ENCODE measurements at places on chromosomes 2 and 18.

DNA sequence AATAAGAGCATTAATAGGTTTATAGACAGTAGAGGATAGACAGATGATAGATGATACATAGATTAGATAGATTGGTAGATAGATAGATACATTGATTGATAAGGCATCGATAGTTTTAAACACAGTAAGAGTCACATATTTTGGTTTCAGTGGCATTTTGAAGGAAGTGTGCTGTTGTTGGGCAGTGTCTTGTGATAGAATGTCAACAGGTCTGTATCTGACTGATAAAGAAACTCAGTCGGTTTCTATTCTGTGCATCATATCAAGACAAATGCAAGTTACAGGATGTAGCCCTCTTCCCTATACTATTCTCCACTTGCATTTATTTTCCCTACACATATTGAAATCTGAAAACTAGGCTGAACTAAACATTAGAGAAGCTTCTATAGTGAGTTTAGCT lies 1229.0 kb upstream of the ZEB2 start:
- no peak for DNase-seq

- peak; percentile 5 for DNase-seq
Measured at GRCh38 chr2:79994965-79995364, 309.6 kb downstream of the LRRTM1 start.

DNA sequence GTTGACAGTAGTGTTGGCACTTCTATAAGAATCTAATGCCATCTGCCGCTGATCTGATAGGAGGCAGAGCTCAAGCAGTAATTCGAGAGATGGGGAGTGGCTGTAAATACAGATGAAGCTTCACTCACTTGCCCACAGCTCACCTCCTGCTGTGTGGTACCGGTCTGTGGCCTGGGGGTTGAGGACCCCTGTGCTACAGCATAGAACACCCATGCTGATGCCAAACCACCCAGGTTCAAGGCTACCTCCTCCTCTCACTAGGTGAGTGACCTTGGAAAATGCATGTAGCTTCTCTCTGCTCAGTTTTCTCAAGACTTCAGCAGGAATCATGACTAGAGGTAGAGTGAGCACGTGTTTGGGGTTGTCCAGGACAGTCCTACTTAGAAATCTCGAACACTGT lies 263.4 kb downstream of the SH3BP4 start:
- no peak for DNase-seq

DNA sequence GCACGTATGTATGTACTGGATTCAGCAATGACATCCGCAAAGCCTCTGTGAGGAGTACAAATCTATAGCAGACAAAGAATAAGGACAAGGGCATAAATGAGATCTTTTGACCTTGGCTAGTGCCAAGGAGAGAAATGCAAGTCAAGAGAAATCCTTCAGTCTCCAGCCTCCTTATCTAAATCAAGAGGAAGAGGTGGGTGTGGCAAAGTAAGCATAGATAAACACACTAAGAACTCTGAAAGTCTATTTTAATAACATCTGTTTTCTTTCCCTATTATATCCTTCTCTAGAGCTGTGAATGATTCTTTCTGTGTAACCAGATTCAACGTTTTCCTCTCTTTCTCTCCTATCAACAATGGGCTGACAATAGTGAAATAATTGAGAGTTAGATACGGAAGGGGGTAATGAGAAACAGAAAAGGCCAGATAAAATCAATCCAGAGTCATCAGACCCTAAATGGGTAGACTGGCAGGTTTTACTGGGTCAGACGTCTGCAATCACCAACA lies 118.5 kb upstream of the ZFP36L2 start:
- DNase-seq: no peak

GRCh38 chr2:129374452-129374851 lies 605.0 kb upstream of the RAB6C start:
- no peak for DNase-seq

DNA sequence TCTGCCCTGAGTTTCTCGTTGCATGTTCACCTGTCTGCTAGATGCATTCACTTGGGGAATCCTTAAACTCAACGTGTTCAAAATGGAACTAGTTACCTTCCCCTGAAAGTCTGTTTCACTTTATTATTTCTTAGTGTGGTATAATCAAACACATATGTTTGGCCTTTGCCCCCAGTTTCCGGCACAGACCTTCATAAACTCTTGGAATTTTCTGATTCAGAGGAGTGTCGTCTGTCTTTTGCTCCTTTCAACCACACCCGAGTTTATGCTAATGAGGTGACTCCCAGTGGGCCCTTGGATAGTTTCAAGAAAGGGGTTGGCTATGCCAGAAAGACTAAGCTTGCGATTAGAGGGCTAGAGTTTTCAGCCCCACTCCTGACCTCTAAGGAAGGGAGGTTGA lies 198.9 kb downstream of the CDCA7 start:
- peak; percentile 16 for DNase-seq

- DNase-seq: peak; percentile 74
Measured at GRCh38 chr2:197708331-197708730, 3.2 kb downstream of the MARS2 start.

DNA sequence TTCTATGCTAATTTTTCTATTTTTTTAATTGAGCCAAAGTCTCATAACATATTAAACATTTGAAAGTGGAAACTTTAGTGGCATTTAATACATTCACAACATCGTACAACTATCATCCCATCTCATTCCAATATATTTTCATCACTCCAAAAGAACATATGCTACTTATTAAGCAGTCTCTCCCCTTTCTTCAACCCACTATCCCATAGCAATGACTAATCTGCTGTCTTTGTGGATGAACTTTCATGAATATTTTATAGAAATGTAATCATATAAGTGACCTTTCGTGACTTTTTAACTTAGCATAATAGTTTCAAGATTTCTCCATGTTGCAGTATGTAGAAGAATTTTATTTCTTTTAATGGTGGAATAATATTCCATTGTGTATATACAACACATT lies 90.3 kb downstream of the CCDC178 start:
- peak; percentile 40 for DNase-seq

DNA sequence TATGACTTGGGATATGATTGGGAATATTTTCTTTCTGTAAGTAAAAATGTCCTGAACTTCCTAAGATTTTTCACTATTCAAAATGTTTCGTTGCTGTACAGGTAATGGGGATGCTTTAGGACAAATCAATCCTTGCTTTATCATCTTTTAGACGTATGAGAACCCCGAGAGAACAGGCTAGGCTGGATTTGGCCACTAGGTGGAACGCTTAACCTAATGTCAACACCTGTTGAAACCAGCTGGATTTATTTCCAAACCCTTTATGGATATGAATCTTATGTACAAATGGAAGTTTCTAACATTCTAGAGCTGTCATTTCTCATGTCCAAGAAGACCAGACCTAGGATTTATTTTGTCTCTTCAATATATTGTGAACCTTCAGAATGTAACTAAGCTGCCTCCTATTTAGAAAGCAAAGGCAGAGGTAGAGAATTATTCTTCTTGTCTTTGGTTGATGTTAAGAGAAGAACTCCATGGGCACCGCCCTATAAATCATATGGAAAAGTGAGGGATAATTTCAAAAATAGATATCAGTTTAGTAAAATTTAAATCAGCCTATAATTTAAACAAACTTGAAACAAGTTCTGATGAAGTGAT lies 96.7 kb downstream of the PMAIP1 start:
- peak; percentile 71 for DNase-seq

DNA sequence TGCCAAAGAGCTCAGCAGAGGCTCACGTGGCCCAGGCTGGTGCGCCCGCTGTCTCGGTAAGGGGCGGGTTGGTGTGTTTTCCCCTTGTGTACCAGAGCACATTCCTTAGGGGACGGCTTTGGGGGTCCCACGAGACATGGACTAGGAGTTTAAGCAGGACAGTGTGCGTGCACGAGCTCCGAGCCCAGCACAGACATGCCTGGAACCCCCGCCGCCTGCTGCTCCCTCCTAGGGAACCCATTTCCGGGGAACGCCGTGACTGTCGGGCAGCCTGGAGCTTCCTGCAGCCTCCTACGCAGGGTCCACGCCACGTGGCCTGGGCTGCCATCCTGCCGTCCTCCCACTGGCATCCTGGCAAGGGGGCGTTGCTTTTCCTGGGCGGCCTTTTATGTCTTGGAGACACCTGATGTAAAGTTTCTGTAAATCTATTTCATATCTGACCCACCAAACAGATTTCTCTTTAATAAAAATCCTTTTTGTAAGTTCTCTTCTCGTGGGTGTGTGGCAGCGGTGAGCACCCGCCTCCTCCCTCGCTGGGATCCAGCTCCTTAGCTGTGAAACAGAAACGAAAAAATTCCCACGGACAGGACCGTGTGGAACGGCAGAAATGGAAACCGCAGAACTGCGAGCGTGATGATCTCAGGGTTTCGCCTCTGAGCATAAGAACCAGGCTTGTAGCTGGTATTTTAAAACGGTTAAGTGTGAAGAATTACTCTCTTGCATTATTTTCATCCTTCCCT lies 43.5 kb upstream of the KCNG2 start:
- no peak for DNase-seq

DNA sequence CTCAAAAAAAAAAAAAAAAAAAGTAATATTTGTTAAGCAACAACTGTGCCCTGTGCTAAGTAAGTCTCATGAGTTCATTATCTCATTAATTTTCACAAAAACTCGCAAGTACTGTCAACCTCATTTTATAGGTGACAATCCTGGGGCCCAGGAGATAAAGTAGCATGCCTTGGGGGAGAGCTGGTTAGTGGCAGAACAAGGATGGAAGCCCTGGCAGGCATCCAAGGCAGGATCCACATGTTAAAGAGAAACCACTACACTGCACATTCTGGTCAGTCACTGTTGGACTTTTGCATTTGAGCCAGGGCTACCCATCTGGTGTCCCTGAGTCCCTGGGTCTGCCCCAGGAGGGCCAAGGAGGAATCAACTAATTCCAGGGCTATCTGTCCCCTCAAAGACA lies 54.6 kb downstream of the ZFP36L2 start:
- peak; percentile 54 for DNase-seq

DNA sequence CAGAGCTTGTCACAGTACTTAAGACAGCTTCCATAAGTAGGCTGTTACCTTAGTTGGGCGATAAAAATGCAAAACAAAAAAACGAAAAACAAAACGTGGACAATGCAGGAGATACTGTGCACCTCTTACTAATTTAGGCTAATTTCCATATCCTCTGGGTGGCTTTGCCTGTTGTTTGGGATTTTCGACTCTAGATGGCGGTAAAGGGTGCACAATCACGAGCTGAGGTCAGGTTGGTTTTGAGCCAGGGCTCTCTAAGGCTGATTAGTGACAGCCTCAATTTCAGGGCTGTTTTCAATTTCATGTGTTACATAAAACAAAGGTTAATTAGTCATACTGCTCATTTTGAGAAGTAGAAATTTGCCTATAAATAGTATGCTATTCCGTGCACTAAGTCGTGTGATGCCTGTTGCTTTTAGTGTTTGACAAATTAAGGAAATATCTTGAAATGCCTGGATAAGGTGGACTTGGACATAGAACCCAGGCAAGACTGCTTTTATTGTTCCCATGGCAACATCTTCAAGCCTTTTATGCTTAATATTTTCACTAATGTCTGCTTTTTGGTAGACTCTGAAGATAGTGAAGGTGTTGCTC lies 493.1 kb downstream of the SOCS6 start:
- peak; percentile 4 for DNase-seq

DNA sequence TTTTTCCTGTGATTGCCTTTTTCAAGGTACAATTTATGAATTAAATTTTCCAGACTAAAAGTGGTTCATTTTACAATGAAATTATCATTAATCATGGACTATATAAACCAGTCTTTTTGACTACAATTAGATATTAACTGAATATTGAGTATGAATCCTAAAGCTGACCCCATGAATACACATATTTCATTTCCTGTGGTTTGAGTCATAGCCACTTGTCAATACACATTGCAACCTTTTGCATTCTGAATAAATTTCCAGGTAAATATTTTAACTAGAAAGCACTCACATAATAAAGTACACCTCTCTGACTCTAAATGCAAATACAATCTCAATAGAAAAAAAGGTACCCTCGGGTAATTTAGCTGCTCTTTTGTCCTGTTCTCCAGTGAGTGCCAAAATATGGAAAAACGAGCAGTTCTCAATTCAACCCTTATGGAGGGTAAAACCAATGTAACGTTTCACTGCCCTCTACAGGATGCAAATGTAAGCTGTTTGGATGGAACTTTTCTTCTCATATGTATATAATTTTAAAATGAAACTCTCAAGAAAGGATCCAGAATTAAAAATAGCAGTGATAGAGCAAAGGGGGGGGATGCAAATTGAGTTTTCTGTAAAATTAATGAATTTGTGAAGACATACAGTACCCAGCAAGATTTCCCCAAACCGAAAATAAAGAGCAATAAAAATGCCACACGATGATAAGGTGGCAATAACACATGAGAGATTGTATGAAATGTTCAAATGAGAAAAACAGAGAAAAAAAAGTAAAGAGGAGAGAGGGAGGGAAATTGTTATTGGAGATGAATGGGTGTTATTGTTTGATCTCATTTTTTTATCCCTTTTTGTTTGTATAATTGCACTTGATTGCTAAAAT lies 1795.7 kb upstream of the PIK3C3 start:
- DNase-seq: peak; percentile 33

GRCh38 chr2:191302459-191303139 lies 57.4 kb downstream of the MYO1B start:
- no peak for DNase-seq

DNA sequence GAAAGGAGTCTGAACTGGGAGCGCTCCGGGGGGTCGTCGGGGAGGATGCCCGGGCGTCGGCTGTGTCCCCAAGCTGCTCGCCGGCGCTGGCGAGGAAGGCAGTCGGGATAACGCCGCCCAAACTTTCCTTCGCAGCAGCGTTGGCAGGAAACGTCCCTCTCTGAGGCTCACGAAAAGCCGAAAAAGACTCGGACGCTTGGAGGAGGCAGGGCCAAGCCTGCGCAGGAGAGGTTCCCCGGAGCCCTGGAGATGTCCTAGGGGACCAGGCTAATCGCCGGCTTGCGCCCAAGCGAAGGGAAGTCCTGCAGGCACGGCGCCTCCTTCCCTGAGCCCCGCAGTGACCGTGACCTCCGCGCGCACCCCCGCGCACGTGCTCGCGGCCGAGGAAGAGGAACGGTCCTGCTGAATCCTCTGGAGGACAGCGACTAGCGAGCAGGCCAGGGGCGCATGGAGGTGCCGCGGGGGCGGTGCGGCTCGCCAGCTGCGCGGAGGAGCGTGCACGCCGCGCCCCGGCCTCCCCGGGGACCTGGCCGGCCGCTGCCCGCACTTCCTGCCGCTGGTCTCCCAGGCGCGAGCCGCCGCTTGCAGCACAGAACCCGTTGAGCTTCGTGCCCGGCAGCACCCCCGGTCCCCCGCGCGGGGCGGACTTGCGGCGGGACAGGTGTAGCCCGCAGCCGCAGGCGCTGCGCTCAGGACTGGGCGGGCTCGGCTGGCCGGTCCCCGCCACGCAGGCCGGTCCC lies at the start of gene SH3RF3:
SH3RF3 (plus strand) TSS at position 590 of the 740 bp plus-strand sequence.
- DNase-seq: peak; percentile 69

GRCh38 chr18:41373612-41374011 lies 581.4 kb upstream of the PIK3C3 start:
- DNase-seq: no peak

DNA sequence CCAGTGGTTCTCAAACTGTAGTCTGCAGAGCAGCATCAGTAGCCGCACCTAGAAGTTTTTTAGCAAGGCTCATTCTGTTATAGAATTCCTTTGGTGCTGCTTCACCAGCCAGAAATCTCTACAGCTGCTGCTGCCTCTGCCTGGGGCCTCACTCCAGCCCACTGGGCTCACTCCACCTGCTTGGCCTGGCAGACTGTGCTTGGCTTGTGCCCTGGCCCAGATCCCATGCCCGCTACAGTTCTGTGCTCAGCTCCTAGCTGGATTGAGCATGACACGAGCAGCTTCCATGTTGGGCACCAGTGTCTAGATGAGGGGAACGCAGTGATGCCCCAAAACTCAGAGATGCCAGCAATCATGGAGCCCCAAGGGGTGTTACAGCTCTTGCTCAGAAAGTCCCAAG lies 22.6 kb downstream of the MAPK4 start:
- no peak for DNase-seq

- no peak for DNase-seq
Measured at GRCh38 chr18:39825485-39826150, 2129.4 kb upstream of the PIK3C3 start.

Measured in fibroblast of lung (primary cell).